IPS DF 6.9 (cell line): ENCODE measurements at places on chromosomes 16 and 17.

GRCh38 chr17:82463925-82464566 is 5.5 kb downstream of the NARF start:
- H3K27me3 ChIP-seq, result no peaks in the 10 kb centered on the region
- no peaks in the 10 kb centered on the region for H3K4me1 ChIP-seq
- peaks cover 20% of the 10 kb centered on the region; the same call in 1 of the 2 replicates for H3K36me3 ChIP-seq
- no peak overlapping the region for H3K4me3 ChIP-seq
- DNase-seq, result no peak

DNA sequence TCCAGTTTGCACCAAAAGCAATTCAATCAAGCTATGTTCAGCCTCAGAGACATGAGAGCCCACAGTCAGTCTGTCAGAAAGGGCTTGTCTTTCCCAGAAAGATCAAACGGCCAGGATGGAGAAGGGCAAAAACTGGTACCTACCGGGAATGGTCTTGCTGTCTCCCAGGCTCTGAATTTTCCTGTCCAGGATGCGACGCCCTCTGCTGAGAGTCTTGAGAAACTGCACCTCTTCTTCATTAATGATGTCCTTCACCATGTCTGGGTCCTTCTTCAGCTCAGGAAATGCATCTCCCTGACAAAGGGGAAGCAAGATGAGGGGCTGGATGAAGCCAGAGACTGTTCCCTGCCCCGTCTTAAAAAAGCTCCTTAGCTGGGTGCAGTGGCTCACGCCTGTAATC is 15.8 kb upstream of the EXOSC6 start:
- DNase-seq, result no peak
- H3K27me3 ChIP-seq, result no peaks in the 10 kb centered on the region
- H3K4me1 ChIP-seq, result no peaks in the 10 kb centered on the region
- H3K27ac ChIP-seq, result no peak overlapping the region
- peaks cover 51% of the 10 kb centered on the region for H3K36me3 ChIP-seq

- DNase-seq, result no peak
- H3K27me3 ChIP-seq, result no peaks in the 10 kb centered on the region
- H3K36me3 ChIP-seq, result peaks cover 8% of the 10 kb centered on the region
- no peak overlapping the region for H3K27ac ChIP-seq
Observed at GRCh38 chr17:27616414-27616813, 14.6 kb upstream of the LGALS9 start.

DNA sequence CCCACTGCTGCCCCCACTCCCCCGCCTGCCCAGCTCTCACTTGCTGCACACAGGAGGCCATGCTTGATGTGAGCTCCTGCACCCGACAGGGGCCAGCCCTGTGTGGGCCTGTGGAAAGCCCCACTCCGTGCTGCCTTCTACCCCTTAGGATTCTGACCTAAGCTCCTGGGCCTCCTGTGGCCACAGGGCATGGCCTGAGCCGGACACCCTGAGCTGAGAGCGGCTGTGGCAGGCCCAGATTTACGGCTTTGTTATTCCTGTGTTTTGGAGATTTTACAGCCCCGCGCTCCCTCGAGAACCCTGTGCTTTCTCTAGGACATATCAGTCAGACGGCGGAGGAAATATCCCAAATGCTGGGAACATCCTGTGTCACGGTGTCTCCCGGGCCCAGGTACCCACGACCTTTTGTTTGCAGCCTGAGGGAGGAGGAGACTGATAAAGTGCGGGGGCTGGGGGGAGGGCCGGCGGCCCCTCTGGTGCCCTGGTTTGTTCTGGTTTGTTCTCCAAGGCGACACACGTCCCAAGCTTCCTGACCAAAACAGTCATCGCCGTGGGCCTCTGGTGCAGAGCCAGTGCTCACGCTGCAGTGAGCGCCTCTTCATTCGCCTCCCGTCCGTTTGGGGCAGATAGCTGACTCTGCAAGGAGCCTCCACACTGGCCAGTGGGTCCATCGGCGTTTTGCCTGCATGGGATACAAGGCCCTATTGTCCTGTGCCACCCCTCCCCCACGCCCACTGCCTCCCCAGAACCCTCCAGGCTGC is 363.4 kb downstream of the C16orf95 start:
- H3K27me3 ChIP-seq, result no peaks in the 10 kb centered on the region
- DNase-seq, result no peak
- no peak overlapping the region for H3K4me3 ChIP-seq
- H3K36me3 ChIP-seq, result no peaks in the 10 kb centered on the region
- no peak overlapping the region for H3K27ac ChIP-seq

DNA sequence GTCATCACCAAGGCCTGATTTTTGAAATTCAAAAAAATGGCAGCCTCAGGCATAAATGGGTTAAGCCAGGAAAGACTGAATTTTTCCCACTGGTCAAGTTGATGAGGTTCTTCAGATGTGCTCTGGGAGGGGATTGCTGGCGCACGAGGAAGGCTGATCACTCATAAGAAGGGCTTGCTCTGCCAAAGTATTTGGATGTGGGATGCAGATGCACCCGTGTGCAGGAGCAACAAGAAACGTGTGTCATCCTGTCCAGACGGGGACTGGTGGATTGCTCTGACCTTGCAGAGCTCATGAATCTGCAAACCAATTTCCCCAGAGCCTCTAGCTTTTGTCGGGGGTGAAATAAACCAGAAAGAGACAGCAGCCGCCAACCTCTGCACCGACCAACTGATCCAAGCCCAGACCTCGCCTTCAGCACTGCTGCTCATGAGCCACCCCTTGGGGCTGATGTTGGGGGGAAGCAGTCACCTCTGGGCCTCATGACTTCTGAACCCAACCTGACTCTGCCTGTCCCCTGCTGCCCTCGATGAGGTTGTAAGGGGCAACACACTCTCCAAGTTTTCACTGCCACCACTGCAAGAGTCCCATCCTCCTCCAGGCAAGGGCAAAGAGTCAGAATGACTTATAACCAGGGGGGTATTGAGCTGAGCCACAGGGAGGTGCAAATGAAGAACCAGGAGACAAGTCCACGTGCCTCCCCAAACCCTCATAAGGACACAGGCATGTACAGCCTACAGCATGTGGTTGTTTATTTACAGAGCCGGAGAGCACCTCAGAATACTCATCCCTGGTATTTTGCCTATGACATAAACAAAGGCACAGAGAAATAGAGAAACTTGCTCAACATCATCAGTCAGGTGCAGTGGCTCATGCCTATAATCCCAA is 452.0 kb downstream of the SOX9 start:
- H3K4me3 ChIP-seq, result no peak overlapping the region
- H3K27me3 ChIP-seq, result no peaks in the 10 kb centered on the region

DNA sequence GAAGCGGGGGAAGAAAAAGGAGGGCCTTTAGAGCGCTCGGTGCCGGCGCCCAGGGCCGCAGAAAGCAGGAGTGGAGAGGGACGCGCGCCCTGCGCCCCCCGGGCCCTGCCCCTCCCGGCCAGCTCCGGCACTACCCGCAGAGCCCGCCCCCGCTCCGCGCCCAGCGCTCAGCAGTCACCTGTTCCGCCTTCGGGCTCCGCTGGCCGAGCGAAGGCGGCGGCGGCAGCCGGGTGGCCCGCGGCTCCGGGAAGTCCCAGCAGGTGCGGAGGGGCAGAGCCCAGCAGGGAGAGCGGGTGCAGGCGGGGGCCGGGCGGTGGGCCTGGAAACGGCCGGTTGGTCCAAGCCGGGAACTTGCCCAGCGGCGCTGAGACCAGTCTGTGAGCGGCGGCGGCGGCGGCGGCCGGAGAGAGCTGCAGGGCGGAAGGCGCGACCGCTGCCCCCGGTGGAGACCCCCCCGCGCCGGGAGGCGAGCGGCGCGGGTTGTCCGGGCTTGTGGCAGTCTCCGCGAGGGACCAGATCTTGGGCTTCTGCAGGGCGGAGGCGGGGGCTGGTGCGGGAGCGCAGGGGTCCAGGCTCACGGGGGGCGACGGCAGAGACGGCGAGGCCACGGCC is 2.2 kb downstream of the IRX3 start:
- peak overlapping the region; percentile 72; the same call in 1 of the 2 replicates for H3K4me3 ChIP-seq
- no peak overlapping the region for H3K27ac ChIP-seq
- no peaks in the 10 kb centered on the region for H3K36me3 ChIP-seq
- H3K4me1 ChIP-seq, result peaks cover 5% of the 10 kb centered on the region; the same call in 1 of the 2 replicates
